ENCODE measurements at places on chromosomes 7 and 10.

DNA sequence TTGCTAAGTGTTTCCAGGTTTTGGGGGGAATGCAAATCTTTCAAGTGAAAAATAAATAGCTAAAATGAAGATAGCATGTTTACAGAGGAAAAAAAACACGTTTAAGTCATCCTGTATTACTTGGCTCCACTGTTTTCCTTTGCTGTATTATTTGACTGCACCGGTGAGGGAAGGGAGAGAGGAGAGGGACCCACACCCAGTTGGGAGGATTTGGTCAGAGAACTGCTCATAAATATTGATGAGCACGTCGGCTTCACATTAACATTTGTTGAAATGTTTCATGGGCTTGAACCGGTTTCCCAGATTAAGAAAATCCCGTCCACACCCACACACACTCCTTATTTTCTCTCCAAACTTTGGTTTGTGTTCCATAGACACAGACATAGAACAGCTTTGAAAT lies 493.8 kb upstream of the MGMT start:
- no peak for DNase-seq

GRCh38 chr7:25704413-25704812 lies 447.6 kb upstream of the NFE2L3 start:
- no peak for DNase-seq

DNA sequence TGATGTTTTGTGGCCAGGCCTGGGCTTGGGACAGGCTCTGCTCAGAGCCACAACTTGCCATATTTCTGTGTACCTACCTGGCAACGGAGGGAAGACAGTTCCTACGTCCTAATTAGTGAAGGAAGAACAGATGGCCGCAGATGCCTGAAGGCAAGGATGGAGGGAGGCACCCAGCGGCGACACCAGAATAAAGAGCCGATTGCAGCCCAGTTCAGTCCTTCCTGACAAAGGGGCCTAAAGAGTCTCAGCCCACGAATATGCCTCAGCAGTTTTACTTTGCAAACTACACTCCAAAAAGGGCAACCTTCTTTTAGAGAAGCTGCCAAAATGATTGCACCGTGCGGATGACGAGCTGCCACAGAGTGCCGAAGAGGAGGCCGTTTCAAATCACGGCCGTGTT lies 585.8 kb downstream of the GLRX3 start:
- DNase-seq: no peak

- no peak for DNase-seq
These were observed 251.7 kb downstream of the SNX10 start for GRCh38 chr7:26543340-26543739.

DNA sequence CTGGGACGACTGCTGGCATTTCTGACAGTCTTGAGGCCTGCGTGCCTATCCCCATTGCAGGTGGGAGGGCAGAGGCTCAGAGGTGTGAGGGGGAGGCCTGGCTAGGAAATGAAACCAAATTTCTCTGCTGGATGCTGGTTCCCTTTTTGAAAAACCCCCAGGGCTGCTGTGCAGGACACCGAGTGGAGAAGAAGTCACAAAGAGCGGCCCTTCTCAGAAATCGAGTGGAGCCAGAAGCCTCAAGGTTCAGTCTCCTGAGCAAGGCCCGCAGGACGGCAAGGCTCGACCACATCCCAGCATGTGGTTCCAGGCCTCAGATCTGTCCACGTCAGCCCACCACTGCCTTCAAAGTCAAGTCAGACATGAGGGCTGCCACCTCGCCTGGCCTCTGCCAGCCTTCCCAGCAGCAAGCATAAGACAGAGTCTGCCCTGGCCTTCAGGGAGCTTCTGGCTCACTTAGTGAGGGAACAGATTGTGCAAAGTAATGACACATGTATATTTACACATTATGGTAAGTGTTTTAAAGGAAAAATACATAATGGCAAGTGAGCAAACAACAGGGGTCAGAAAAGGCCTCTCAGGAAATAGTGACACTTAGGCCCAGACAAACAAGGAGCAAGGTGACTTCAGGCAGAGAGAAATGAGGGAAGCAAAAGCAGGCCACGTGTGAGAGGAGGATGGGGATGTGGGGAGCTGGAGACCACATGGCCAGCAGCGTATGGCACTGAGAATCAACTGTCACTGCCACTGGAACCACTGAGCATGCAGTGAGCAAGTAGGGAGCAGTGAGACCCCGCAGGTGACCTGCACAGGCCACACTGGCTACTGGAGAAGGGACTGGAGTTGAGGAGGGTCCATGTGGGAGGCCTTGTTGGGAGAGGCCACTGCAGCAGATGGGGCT lies 86.7 kb downstream of the ARHGAP22 start:
- DNase-seq: no peak

DNA sequence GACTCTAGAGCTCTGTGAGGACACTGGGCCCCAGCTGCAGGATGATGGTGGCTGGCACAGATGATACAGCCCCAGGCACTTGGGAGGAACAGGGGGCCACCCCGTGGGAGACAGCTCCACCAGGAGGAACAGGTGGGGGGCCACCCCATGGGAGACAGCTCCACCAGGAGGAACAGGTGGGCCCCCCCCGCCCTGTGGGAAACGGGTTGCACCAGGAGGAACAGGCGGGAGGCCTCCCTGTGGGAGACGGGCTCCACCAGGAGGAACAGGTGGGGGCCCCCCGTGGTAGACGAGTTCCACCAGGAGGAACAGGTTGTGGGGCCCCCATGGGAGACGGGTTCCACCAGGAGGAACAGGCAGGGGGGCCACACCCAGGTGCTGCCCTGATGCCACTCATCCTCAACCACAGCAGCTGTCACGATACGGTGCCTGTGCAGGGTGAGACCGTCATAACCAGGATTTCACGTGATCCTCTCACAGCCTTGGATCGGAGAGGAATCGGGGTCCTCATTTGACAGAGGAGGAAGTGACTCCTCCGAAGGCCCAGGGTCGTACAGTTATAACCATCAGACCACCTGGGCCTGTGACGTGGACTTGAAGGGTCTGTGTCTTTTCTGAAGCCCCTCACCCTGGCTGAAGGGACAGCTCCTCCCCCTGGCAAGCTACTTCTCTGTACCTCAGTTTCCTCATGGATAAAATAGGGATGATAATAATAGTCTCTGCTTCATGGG lies 49.2 kb upstream of the NANOS1 start:
- no peak for DNase-seq

GRCh38 chr10:97020452-97021400 lies 165.0 kb downstream of the SLIT1 start:
- no peak for DNase-seq
